ENCODE measurements at places on chromosomes 11 and 22.

DNA sequence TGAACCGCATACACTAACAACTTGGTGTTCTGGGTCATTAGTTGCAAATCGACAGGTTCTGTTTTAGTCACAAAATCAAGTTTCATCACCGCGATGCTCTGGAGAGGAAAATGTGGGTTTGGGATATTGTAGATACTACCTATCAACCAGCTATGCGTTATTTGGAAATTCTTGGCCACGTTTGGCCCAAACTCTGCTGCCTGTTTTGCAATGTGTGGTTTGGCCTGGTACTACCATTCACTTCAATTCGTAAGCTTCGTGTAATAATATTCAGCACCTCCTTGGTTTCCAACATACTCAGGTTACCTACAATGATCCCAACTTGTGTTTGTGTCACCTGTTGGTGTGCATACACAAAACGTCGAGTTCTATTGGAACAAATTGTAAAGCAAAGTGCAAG, 16.2 kb upstream of the ACER3 start:
- DNase-seq = no peak

- no peak for DNase-seq
These were observed 145.7 kb downstream of the TTC17 start for GRCh38 chr11:43504316-43504950.

DNA sequence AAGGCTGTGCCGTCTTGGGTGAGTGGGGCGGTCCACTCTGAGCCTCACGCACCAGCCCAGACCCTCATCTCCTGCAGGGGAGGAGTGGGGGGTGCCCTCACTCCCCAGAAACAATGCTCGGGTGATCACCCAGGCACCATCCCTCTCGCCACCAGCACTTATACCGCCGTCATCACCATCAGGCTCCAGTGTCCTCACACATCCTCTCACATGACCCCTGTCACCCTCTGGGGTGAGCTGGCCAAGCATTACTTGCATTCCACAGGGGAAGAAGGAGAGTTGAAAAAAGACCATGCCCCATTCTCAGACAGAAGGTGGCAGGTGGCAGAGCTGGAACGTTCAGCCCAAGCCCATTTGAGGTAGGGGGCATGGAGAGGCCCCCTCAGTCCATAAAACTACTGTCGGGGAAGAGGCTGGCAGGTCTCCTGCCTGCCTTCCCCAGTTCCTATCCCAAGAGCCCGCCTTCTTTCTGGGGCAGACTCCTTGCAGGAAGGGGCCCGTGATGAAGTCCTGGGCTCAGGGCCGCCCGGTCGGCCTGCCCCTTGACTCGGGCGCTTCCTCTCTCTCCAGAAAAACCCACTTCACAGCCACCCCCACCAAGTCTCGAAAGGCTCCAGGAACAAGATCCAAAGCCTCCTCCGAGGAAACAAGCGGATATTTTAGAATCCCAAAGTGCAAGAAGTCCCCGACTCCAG, 153.3 kb downstream of the DSCAML1 start:
- DNase-seq = no peak

DNA sequence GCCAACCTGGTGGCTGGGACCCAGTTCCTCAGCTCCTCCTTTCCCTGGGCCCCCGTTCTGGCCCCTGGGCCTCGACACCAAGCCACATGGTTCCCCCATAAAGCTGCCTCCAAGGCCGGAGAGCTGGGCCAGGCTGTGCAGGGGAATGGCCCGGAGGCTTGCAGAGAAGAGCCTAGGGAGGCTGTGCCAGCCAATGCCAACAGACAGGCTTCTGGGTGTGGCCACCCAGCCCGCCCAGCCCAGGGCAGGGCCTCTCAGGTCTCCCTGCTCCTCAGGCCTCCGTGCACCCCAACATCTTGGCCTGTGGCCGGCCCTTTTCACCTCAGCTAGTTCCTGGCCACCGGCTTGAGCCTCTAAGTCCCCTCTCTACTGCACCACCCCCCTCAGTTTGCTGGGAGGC, 17.4 kb upstream of the FLRT1 start:
- DNase-seq = no peak

DNA sequence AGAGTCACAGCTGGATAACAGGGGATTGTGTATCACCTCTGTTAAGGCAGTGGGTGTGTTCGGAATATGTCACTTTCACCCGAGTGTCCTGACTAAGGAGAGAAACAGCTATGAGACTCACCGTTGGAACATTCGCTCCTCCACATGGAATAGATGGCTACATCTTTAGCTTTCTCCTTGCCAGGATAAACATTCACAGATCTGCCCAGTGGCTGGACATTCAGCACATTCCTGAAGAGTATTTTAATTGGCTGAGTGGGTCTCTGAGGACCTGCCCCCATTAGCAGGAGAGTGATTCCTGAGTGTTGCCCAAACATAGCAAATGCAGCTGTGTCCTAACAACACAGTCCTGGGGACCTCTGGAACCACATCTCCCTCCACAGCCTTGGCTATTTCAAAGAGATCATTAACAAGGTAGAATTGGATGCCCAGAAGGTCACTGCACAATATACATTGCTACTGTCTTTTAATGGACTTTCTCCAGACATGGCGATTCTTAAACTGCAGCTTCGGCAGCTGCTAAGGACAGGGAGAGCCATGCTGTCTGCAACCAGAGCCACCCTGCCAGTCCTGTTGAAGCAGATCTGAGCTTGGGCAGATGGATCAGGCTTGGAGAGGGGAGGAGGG, 435.0 kb upstream of the CADM1 start:
- DNase-seq = no peak

- no peak for DNase-seq
These were observed 5.0 kb downstream of the MPZL2 start for GRCh38 chr11:118259138-118259537.

GRCh38 chr11:17152306-17152705, 55.5 kb downstream of the PIK3C2A start:
- no peak for DNase-seq

DNA sequence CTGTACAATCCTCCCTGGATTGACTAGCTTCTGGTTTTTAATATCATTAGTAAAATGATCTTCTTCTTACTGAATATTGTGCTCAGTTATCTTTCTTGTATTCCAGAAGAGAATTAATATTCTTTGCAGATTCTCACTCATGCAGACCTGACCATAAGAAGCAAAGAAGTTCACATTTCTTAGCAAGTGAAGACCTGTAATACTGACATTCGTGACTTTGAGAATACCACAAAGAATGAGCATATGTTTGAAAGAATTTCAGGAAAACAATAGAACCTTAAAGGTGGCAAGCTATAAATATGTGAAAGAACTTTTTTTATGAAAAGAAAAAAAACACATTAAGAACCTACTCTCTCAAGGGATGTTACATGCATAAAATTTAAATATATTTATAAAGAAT, 371.6 kb downstream of the JRKL start:
- DNase-seq = no peak

DNA sequence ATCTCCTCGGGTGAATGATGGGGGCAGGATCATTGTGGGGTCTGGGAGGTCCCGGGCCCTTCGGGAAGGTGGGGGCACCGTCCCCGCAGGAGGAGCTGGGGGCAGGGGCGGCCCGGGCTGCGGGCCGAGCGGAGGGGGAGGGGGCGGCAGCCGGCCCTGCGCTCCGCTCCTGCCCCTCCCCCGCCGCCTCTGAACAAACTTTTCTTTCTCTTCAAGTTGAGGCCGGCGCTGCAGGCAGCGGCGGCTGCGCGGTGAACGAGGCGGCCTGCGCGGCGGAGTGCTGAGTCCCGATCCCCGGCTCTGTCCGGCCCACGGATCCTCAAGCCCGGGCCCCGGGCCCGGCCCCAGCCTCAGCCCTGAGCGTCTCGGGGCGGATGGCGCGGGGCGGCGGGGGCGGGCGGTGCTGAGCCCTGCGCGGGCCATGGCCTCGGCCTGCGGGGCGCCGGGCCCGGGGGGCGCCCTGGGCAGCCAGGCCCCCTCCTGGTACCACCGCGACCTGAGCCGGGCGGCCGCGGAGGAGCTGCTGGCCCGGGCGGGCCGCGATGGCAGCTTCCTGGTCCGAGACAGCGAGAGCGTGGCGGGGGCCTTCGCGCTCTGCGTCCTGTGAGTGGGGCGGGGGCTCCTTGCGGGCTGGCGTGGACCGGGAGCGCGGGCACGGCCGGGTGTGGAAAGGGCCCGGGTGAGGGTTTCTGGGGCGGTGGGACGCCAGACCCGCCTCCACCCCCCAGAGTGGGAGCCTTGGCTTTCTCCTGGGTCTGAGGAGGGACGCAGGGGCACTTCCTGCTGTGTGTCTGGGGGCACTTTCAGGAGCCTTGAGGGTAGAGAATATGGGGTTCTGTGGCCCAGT, at the start of gene INPPL1:
TSS of gene INPPL1 (plus strand) at position 204 of the 847 bp plus-strand sequence. CDS start at position 422, 218 bp downstream.
- no peak for DNase-seq

DNA sequence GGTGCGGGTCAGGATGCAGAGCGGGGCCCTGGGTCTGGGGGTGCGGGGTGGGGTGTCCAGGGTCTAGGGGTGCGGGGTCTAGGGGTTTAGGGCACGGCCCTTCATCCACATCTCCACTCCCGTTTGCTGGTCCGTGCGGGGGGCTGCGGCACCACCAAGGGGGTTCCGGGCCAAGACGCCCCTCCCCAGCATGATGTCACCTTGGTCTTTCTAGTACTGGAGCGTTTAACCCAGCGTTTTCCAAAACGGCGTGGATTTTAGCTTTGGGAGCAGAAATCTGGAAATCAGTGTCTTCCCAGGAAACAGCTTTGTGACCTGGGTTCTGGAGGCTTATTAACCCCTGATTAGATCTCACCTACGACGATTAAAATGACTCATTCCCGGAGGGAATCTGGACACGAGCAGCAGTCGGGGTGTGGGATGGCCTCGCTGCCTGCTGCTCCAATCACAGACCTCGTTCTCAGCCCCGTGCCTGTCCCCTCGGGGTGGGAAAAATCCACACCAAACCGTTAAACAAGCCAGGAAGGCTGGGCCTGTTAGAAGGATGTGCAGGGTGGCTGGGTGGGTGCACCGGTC, 759 bp downstream of the AP2A2 start:
- no peak for DNase-seq

- no peak for DNase-seq
These were observed 39.9 kb upstream of the LIPT2 start for GRCh38 chr11:74533421-74533820.

- peak; percentile 31 for DNase-seq
These were observed 435.1 kb upstream of the DDI1 start for GRCh38 chr11:103601225-103601846.

- no peak for DNase-seq
These were observed 76.3 kb upstream of the IGLL5 start for GRCh38 chr22:22811016-22812009.

GRCh38 chr11:32139896-32140520, 49.1 kb downstream of the RCN1 start:
- DNase-seq = no peak

DNA sequence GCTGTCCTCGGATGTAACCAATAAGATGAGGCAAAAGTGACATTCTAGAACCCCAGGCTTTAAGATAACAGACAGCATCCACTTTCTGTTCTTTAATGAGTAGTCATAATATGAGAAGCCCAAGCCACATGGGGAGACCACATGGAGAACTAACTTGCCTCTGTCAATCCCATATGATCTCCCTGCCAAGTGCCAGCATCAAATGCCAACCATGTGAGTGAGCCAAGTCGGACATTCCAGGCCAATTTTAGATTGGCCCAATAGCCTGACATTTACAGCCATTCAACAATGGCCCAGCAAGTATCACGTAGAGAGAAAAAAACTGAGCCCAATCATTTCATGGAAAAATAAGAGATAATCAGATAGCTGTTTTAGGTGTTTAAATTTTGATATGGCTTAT, 2048.3 kb upstream of the RAG2 start:
- DNase-seq = no peak

DNA sequence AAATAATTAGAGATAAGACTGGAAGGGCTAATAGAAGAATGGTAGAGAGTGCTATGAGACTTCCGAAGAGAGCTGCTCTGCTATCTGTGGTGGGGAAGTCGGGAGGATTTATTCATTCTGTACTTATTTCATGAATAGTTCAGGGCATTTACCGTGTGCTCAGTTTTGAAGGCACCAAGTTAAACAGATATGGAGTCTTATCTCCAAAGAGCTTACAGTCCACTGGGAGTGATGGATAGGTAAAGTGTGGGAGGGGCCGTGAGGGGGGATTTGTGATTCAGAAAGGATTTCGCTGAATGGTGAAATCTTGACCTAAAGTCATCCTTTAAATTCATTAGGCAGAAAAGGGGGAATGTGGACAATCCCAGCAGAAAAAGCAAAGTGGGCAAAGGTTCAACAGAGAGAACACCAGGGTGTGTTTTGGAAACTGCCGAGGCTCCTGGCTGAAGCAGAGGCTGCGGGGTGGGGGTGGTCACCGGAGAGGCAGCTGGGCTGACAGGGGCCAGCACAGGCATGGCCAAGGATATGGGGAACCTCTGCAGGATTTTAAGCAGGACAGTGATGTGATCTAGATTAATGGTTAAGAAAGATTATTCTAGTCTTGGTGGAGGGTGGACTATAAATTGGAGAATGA, 91.2 kb downstream of the UBASH3B start:
- no peak for DNase-seq

GRCh38 chr11:75478783-75479596, 46.0 kb upstream of the KLHL35 start:
- no peak for DNase-seq

DNA sequence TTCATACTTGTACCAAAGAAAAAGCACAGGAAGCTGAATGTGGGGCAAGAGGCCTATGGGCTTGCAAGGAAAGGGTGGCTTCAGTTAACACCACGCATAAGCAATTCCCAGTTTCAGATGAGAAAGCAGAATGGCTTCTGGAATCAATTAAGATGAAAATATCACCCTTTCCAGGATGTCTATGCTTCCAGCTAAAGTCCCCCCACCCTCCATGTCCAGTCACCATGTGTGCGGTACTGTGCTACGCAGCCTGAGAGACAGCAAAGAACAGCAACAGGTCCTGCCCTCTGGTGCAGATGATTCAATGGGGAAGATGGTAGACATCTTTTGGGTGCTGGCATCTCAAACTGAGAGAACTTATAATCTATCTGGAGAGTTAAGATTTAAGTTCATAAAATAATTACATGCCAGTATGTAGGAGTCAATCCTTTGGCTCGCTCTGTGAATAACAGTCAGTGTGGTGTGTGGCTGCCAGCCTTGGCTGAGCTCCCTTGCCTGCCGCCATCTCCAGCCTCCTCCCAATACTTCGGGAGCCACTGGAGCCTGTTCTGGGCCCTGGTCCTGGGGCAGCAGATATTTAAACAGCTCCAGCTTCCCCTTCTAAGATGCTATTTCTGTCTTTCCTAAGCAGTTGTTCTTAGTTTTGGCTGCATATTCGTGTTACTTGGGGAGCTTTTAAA, 44.5 kb downstream of the ME3 start:
- no peak for DNase-seq

GRCh38 chr11:107898270-107898669, 30.0 kb upstream of the RAB39A start:
- no peak for DNase-seq

DNA sequence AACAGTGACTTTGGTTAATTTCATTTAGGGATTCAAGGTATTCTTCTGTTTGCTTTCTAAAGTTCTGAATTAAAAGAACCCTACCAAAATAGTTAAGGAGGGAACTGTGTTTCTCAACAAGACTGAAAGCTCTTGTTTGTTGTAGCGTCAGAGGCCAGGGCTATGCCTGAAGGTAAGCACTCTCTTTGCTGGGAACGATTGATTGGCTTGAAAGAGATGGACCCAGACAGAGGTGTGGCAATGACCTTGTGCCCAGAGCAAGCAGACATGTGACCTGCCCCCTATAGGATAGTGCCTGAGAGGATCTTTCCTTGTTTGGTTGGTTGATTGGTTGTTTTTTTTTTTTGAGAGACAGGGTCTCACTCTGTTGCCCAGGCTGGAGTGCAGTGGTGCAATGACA, 68.3 kb upstream of the CECR2 start:
- no peak for DNase-seq

All from NCI-H2029 treated with DMSO at 0.1 percent for 48 hours (cell line).